Amniotic stem cell (primary cell): ENCODE measurements at places on chromosomes 5 and 9.

DNA sequence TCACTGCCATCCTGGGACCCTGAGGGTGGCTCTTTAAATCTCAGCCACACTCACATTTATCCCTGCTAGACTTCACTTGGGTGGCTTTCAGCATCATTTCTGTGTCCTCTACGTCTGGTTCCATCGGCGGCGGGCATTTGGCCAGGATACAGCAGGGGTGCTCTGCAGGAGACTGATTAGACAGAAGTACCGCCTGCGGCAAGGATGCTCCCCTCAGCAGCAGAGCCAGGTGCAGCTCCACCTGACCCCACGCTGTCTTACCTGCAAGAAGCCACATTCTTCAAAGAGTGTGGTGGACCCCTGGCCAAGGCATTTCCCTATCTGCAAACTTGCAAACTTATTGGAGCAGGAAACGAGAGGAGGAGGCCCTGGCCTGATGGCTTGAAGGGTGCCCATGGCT lies 309.8 kb upstream of the IRX4 start:
- DNase-seq, result no peak

GRCh38 chr9:128891321-128892220 lies 9.6 kb downstream of the LRRC8A start:
- no peak for DNase-seq

DNA sequence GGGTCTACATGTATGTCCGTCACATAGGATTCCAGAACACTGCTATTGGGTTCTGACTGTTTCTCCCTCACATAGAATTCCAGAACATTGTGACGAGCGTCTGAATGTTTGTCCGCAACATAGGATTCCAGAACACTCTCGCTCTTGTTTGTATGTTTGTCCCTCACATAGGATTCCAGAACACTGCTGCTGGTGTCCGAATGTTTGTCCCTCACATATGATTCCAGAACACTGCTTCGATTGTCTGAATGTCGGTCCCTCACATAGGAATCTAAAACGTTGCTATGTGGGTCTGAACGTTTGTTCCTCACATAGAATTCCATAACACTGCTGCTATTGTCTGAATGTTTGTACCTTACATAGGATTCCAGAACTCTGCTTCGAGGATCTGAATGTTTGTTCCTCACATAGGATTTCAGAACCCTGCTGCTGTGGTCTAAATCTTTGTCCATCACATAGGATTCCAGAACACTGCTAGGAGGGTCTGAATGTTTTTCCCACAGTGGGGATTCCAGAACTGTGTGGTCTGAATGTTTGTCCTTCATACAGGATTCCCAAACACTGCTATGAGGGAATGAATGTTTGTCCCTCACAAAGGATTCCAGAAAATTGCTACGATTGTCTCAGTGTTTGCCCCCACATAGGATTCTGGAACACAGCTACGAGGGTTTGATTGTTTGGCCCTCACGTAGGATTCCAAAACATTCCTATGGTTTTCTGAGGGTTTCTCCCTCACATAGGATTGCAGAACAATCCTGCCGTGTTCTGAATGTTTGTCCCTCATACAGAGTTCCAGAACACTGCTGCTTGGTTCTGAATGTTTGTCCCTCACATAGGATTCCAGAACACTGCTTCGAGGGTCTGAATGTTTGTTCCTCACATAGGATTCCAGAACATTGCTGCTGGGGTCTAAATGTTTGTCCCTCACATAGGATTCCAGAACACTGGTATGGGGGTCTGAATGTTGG lies 220.5 kb downstream of the FOXD4L6 start:
- DNase-seq, result no peak

GRCh38 chr5:1294835-1295649 lies at the start of gene TERT:
TERT (minus strand) TSS chr5:1295068; CDS start chr5:1294989, 79 bp downstream.
- DNase-seq, result no peak

DNA sequence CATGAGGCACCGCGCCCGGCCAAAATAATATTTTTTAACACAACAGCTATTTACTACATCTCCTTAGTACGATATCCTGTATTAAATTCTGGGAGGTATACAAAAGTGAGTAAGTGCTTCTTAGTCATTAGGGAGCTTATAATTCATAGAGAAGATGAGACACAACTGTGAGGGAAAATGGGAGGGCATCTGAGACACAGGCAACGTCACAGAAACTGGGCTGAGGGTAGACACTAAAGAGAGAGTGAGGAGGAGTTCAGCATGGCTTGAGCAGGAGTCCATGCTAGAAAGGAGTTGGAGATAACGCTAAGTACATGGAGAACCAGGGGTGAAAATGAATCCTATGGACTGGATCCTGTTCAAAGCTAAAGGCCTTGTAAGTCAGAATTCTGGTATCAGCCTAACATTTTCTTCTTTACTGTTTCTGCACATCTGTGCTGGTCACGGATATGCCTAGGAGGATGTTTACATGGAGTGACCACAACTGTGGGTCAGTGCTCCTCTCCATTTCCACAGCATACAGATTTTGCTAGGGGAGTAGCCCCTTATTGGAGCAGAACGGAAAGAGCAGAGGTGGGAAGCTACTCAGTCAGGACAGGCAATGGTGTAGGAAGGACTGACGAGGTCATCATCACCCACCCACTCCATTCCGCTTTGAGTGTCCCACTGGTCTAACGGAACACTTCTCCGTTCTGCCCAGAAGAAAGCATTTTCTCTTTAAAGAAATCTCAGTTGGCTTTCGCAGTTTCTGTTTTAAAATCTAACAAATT lies 310.4 kb upstream of the EFNA5 start:
- DNase-seq, result no peak

DNA sequence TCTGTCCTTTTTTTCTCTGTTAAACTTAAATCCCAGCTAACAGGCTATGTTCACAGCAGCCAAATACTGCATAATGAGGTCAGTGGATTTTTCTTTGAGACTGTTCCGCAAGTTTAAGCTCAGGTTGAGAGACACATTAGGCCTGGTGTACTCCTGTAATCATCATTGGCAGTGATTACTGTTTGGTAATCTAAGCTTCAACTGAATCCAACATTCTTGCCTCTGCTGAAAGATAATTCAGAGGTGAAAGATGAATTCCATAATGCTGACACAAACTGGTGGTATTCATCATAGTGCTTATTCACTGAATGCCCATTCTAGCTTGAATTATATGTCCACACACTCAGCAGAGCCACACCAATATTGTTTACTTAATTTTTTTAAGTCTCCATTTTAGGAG lies 108.5 kb downstream of the NFIB start:
- DNase-seq, result peak; percentile 18
